GM04504 (cell line): ENCODE measurements at places on chromosomes 7 and 10.

DNA sequence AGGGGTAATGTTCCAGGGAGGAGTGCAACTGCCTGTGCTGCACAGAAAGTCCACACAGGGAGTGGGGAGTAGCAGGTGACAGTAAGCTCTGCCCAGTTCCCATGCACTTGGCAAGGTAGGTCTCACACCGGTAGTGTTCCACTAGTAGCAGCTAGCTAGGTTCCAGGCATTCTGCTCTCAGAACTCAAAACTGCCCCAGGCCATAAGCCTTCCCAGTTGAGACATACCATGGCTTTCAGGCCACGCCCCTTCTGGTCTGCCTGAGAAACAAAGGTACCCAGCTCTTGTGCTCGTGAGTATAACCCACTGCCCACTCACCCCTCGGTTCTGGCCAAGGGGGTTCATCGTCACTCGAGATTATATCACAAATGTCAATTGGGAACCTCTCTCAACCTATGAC, 12.6 kb downstream of the CASP7 start:
- DNase-seq = no peak

- no peak for DNase-seq
These were observed 1.0 kb downstream of the SRGN start for GRCh38 chr10:69088801-69089501.

- DNase-seq = no peak
These were observed 184.3 kb upstream of the TCF7L2 start for GRCh38 chr10:112765717-112766235.

DNA sequence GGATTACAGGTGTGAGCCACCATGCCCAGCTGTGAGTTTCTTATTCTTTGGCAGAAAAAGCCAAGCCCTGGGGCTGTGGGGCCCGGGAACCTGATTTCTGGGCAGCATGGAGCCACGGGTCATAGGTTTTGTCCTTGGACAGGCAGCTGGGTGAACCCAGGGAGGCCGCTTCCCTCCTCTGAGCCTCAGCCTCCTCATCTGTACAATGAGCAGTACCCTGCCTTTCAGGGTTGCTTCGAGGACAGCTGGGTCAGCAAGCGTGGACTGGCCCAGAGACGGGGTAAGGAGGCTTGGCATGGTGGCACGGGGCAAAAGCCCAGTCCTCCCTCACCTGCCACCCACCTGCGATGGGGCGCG, 84.1 kb upstream of the GNA12 start:
- no peak for DNase-seq
